ENCODE measurements at places on chromosomes 6 and 20. TPM values are rescaled to one million over a fixed set of nuclear protein-coding genes. Genes with fewer than 3 reads are reported as not detected.

The VSX1 gene
- total RNA-seq: not detected

The C6orf52 gene
- total RNA-seq: 2.6 TPM

The HAO1 gene
- not detected for total RNA-seq

DNA sequence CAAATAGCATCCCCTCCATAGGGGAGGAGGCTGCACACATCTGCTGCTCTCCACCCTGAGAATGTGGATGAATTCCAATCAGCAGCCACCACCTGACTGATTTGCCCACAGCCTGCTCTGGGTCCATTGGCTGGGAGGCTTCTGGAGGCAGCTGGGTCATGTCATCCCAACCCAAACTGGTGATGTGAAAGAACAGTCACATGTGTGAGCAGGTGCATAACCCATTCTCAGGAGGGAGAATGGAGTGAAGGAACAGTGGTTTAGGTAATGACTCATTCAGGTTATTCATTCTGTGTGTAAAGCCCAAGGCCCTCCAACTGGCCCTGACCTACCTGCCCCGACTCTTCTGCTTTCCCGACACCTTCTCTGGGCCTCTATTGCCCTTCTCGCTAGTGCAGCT is 90.9 kb upstream of the GCM1 start:
- no peak for DNase-seq

DNA sequence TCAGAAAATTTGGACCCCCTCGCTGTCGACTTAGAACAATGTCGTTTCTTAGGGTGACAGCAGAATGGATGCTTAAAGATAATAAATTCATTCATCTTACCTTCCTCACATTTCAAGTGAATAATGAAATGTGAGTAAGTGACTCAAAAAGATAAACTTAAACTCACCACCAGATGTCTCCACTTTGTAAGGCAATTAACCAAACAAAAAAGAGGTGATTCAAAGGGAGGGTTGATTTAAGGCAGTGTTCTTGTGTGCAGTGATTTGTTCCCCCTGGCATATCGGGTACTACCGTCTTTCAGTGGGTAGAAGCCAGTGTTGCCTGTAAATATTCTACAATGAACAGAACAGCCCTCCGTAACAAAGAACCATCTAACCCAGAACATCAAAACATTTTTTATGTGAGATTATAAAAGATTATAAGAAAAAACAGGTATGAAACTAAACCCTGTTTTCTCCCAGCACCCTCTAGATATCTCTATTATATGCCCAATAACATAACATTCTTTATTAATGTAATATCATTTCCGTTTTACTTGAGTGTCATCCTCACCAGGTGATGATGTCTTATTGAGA is 589.7 kb downstream of the CBLN4 start:
- DNase-seq: no peak

- no peak for DNase-seq
These were observed 6.9 kb downstream of the TCF15 start for GRCh38 chr20:603116-603640.

DNA sequence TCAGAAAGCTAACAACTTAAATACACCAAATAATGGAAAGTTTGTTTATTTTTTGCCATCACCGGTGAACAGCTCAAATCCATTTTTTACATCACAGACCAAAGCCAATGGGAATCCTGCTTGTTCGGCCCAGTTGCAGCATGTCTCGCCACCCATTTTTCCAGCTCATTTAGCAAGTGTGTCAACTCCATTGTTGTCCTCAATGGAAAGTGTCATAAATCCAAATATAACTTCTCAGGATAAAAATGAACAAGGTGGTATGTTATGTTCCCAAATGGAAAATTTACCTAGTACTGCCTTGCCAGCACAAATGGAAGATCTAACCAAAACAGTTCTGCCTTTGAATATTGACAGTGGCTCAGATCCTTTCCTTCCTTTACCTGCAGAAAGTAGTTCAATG is 65.3 kb upstream of the SMIM8 start:
- no peak for DNase-seq

- DNase-seq: no peak
These were observed 107.2 kb downstream of the ARMC2 start for GRCh38 chr6:108955329-108955949.
